ENCODE measurements at places on chromosomes 5 and 9. TPM values are rescaled to one million over a fixed set of nuclear protein-coding genes. Genes with fewer than 3 reads are reported as not detected.

PIP5KL1 gene
- not detected for total RNA-seq

GRCh38 chr9:88657893-88658292 is 122.9 kb downstream of the NXNL2 start:
- H3K27ac ChIP-seq, result no peak overlapping the region
- DNase-seq, result no peak
- no peaks in the 10 kb centered on the region for H3K27me3 ChIP-seq

GRM6 gene
- not detected for total RNA-seq

IL7R gene
- 0.29 TPM for total RNA-seq

- no peaks in the 10 kb centered on the region for H3K27me3 ChIP-seq
- no peaks in the 10 kb centered on the region for H3K36me3 ChIP-seq
- H3K4me3 ChIP-seq, result no peak overlapping the region
- no peak overlapping the region for H3K27ac ChIP-seq
- DNase-seq, result peak; percentile 44
Observed at GRCh38 chr9:14428781-14429230, 114.9 kb upstream of the NFIB start.

DNA sequence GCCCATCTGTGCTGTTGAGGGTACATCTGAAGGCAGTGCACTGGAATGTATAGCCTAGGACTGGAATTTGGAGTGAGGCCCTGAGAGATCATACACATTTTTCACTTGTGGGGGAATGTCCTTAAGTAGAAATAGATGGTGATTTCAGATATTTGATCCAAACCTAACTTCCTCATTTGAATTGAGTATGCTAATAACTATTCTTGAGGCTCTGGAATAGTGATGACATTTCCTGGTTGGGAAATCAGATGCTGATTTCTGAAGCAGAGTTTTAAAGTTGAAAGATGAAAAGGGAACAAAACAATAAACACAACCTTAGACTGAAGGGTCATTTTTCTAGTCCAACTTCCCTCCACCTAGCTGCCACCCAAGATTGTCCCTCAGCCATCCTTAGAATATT is 163.0 kb upstream of the CCDC152 start:
- H3K4me3 ChIP-seq, result no peak overlapping the region
- DNase-seq, result no peak
- peaks cover 80% of the 10 kb centered on the region for H3K4me1 ChIP-seq

- H3K4me1 ChIP-seq, result peaks cover 52% of the 10 kb centered on the region
- H3K4me3 ChIP-seq, result no peak overlapping the region
- H3K27me3 ChIP-seq, result no peaks in the 10 kb centered on the region
- DNase-seq, result no peak
Observed at GRCh38 chr5:72441862-72442540, 65.2 kb downstream of the ZNF366 start.

DNA sequence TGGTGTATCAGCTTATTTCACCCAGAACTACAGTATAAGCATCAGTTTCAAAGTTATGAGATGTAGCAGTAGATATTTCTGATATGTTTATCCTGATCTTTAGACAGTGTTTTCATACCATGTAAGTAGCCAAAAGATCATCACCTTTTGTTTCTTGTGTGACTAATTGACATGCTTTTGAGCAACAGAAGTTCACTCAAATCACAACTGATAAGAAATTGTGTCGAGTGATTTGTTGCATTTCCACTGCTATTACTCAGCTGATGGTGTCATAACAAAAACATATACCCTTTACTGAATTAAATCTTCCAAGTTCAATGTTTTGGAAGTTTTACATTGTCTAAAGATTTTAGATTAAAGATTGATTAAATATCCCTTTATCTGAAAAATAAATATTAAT is 324.5 kb downstream of the TUSC1 start:
- H3K27me3 ChIP-seq, result no peaks in the 10 kb centered on the region
- no peaks in the 10 kb centered on the region for H3K36me3 ChIP-seq
- H3K27ac ChIP-seq, result no peak overlapping the region
- no peaks in the 10 kb centered on the region for H3K4me1 ChIP-seq

Data from gastrocnemius medialis (tissue), 4 donors.